ENCODE measurements at places on chromosomes 7 and 10. TPM values are rescaled to one million over a fixed set of nuclear protein-coding genes. Genes with fewer than 3 reads are reported as not detected.

Gene MYOF
- 484 TPM for total RNA-seq

Gene DDX21
- 79.9 TPM for total RNA-seq

Gene HOXA2
- 1.2 TPM for total RNA-seq

Gene ZCCHC24
- 33.8 TPM for total RNA-seq

Gene ZNF503
- 19.7 TPM for total RNA-seq

Gene UBTD1
- 20.3 TPM for total RNA-seq

Gene GRB10
- 57.1 TPM for total RNA-seq

Gene MMP21
- not detected for total RNA-seq

Gene OPN4
- not detected for total RNA-seq

Gene SPDYE17
- total RNA-seq, result not detected

Gene PNLIPRP3
- total RNA-seq, result not detected

Gene NKX2-3
- total RNA-seq, result not detected

Gene EBLN1
- total RNA-seq, result not detected

Gene PHYHIPL
- not detected for total RNA-seq

Gene UTF1
- not detected for total RNA-seq

Gene CXCL12
- total RNA-seq, result 101 TPM

Gene INHBA
- 67.4 TPM for total RNA-seq

Gene SCART1
- 2.5 TPM for total RNA-seq

Gene ITIH5
- total RNA-seq, result 3.6 TPM

Gene GAD2
- total RNA-seq, result not detected

Gene TECPR1
- total RNA-seq, result 32.3 TPM

Gene VCL
- 215 TPM for total RNA-seq

Gene GPR15LG
- total RNA-seq, result not detected

Gene ABCB4
- 0.99 TPM for total RNA-seq

Gene CARD11
- not detected for total RNA-seq

Gene CYP2W1
- total RNA-seq, result not detected

Gene OR9A2
- total RNA-seq, result not detected

Gene TRIM50
- total RNA-seq, result not detected

Gene JCAD
- 8.0 TPM for total RNA-seq

Gene OR2A12
- not detected for total RNA-seq

Gene NEURL1
- under 0.01 TPM for total RNA-seq

Gene AKR1B15
- 0.07 TPM for total RNA-seq

Gene SLC26A5
- not detected for total RNA-seq

Gene NPSR1
- not detected for total RNA-seq

Gene MYPN
- 2.3 TPM for total RNA-seq

Gene SPDYE1
- total RNA-seq, result not detected

Gene GOLGA7B
- total RNA-seq, result 0.03 TPM

Gene ANKRD30A
- not detected for total RNA-seq

Gene HYAL4
- total RNA-seq, result not detected

Gene ARMC3
- not detected for total RNA-seq

Gene ATP5MK
- 103 TPM for total RNA-seq

Gene GIMAP7
- not detected for total RNA-seq

Gene SP8
- not detected for total RNA-seq

All from smooth muscle cell of the pulmonary artery (primary cell).